Neural progenitor cell (in vitro differentiated cells): ENCODE measurements at places on chromosomes 4 and X. TPM values are rescaled to one million over a fixed set of nuclear protein-coding genes. Genes with fewer than 3 reads are reported as not detected.

- H3K27me3 ChIP-seq: no peaks in the 10 kb centered on the region
- no peaks in the 10 kb centered on the region for H3K36me3 ChIP-seq
- DNase-seq: no peak
- no peak overlapping the region for H3K27ac ChIP-seq
Observed at GRCh38 chr4:87069037-87069742, 134.4 kb downstream of the AFF1 start.

DNA sequence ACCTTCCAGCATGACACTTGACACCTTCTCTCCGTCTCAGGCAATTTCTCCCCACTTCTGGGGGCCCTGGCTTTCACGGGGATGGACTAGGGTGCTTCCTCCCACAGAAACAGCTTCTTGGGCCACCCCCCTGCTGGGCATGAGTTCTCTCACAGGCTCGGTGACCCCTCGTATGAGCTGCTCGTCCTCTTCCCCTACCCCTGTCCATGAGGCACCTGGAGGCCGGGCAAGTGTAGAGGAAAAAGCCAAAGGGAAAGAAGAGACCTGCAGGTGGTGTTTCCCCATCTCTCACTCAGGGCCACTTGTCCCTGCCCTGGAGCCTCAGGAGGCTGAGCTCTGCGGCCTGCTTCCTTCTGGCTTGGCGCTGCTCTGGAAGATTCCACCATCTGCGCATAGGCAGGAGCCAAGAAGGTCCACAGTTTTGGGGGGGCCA lies 1.9 kb upstream of the RGS12 start:
- no peak overlapping the region for H3K4me3 ChIP-seq
- H3K36me3 ChIP-seq: no peaks in the 10 kb centered on the region
- no peak for DNase-seq
- H3K4me1 ChIP-seq: peaks cover 23% of the 10 kb centered on the region

- H3K4me1 ChIP-seq: peaks cover 14% of the 10 kb centered on the region
- H3K27me3 ChIP-seq: no peaks in the 10 kb centered on the region
- DNase-seq: no peak
- no peak overlapping the region for H3K4me3 ChIP-seq
- no peak overlapping the region for H3K27ac ChIP-seq
Observed at GRCh38 chr4:153547520-153547919, 81.4 kb downstream of the TMEM131L start.

GRCh38 chr4:42357325-42357724 lies 40.0 kb upstream of the SHISA3 start:
- H3K4me1 ChIP-seq: no peaks in the 10 kb centered on the region
- no peaks in the 10 kb centered on the region for H3K27me3 ChIP-seq
- DNase-seq: no peak

The TRIM60 gene
- total RNA-seq: not detected in 2 replicates

GRCh38 chr4:184147858-184148737 lies 69.6 kb downstream of the ENPP6 start:
- H3K27ac ChIP-seq: no peak overlapping the region
- no peaks in the 10 kb centered on the region for H3K27me3 ChIP-seq
- no peaks in the 10 kb centered on the region for H3K36me3 ChIP-seq

DNA sequence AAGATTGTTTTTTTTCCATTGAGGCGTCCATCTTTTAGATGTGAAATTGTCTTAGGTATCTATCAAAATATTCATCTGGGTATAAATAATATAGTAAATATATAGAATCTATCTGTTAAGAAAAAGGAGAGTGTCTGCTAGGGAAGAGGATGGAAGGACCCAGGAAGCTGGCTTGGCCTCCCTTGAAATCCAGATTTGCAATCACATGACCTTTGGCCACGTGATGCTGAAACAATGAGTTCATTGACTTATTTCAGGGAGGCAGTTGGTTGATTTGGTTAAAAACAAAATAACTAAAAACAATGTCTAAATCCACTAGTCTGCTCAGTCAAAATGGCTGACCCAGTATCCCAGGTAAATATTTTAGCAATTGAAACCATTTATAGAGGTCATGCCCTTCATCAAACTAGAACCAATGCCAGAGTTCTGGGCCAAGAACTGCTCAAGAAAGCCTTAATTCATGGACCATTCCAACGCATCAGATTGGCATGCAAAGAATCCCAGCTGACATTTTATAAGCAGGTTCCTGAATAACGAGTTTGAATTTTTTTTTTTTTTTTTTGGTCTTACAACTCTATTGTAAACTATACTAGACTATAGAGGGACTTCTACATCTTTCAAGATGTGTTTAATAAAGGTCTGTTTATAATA lies 172.7 kb downstream of the MID1 start:
- no peaks in the 10 kb centered on the region for H3K4me1 ChIP-seq
- H3K27me3 ChIP-seq: no peaks in the 10 kb centered on the region
- H3K36me3 ChIP-seq: no peaks in the 10 kb centered on the region
- DNase-seq: no peak
